ENCODE measurements at places on chromosomes 11 and 22.

- DNase-seq: no peak
These were observed 120.6 kb downstream of the CD44 start for GRCh38 chr11:35259529-35259928.

DNA sequence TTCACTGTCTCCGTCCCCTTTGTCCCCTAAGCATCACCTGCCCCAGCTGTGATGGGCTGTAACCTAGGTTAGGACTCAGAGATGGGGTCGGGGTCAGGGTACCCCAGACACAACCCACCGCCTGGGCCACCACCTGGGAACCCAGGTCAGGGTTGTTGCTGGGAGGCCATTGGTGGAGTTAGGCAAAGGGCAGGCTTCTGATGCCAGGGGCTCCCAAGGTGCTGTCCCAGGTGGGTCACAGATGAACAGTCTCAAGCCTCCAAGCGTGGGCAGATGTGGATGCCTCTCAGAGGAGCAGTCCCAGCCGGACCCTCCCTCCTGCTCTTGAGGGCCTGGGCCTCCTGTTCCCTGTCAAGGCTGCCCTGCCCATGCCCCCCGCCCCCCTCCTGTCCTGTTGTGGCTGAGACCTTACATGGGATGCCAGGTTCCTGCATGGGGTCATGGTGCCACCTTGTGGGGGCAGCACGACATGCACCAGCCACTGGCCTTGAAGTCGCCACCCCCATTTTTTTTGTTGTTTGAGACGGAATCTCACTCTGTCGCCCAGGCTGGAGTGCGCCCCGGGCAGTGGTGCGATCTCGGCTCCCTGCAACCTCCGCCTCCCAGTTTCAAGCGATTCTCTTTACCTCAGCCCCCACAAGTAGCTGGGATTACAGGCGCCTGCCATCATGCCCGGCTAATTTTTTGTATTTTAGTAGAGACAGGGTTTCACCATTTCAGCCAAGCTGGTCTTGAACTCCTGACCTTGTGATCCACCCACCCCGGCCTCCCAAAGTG, 12.1 kb downstream of the GATD1 start:
- DNase-seq: peak; percentile 32

DNA sequence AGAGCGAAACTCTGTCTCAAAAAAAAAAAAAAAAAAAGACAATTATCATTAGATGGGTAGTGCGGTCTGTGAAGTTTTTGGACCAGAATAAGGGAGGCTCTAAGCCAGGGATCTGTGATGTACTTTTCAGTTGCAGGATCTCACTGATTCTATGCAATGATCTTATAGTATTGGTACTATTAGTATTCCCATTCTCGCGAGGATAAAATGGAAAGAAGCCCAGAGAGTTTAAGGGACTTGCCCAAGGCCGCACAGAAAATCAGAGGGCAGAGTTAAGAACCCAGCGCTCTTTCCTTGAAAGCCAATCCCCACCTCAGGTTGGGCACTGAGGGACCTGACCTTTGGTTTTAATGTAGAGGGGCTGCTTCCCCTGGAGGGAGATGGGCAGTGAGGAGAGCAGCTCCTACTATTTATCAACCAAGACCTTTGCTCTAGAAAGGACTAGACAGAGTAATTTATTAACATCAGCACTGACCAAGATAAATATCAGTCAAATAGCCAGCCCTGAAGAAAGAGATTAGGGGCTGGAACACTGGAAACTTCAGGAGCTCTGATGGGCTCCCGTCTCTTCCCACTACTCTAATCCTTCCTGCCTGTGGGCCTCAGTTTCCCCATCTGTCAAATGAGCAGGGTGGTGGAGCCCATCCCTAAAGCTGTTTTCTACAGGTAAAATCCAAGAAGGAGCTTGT, 6.0 kb downstream of the NIPSNAP1 start:
- DNase-seq: no peak

DNA sequence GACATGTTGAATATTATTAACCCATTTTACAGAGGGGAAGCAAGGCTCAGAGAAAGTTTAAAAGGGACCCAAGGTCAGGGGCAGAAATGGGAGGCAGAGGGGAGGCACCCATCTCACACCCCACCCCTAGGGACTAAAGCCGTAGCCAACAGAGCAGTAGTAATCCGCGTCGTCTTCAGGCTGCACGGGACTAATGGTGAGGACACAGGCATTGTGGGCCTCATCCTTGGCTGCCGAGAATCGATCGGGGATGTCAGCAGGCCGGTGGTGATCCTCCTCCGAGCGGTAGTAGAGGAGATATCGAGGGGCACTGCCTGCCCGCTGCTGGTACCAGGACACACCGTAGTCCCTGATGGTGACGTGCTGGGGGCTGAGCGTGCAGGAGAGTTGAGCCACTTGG, 1.5 kb downstream of the VPREB3 start:
- no peak for DNase-seq
